ENCODE measurements at places on chromosomes 11 and 22. TPM values are rescaled to one million over a fixed set of nuclear protein-coding genes. Genes with fewer than 3 reads are reported as not detected.

FAM111B gene
- total RNA-seq = 6.1 TPM

JHY gene
- total RNA-seq = 6.2 TPM

CD3G gene
- not detected for total RNA-seq

ENDOD1 gene
- 22.3 TPM for total RNA-seq

BIK gene
- not detected for total RNA-seq

TECTA gene
- total RNA-seq = 0.16 TPM
